ENCODE measurements at places on chromosomes 3 and 15.

DNA sequence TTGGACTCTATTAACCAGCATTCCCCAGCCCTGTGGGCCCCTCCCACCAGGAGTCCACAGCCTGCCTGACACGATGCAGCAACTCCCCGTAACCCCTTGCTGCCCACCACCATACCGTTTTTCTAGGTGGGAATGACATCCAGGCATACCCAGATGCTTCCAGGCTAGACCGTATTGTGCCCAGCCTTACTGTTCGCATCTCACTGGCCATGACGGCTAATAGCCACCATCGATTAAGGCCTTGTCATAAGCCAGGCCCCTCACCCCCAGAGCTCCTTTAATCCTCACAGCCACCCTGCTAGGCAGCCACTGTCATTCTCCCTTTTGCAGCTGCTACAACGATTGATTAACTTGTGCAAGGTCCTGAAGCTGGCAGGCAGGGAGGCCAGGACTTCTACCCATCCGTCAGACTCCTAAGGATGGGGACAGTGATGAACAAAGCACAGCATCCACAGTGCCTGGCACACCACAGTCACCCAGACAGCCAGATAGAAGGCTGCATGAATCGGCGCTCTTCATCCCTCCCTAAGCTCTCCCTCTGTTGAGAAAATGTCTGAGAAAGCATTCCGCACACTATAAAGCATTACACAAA is 60.0 kb upstream of the FLNB start:
- DNase-seq, result no peak

- DNase-seq, result no peak
These were observed 32.6 kb upstream of the ATP11B start for GRCh38 chr3:182760576-182761164.

GRCh38 chr3:66856533-66856932 is 141.6 kb upstream of the KBTBD8 start:
- DNase-seq, result no peak

DNA sequence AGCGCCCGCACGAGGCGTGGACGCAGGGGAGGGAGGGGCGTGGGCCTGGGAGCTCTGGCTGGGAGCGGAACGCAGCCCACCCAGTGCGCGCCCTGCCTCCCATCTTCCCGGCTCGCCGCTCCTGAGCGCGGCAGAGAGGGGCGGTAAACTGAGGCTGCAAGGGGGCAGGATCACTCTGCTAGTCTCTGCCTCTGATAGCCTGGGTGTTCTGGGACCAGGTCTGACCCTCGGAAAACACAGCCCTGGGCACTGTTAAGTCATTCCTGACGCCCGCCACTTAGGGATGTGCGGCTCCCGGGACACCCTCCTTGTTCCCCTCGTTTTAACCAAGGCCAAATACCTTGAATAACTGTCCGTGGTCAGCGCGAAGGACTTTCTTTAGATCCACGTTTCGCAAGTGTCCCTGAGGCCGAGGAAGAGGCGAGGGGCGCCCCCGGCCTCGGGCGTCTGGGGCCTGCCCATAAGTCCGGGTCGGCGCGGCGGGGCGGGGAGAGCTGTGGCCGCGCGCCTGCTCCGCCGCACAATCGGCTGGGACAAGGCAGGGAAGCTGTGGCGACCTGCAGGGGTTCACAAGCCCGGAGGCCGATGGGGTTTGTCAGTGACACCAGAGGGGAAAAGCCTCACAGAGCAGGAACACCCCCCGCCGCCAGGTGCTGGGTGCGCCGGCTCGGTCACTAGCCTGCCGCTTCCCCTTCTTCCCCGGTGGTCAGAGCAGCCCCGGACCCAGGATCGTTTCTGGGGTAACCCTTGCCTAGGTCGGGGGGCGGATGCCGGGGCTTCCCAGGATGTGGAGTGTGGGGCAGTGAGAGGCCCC is 1.5 kb downstream of the ITPKA start:
- DNase-seq, result no peak

DNA sequence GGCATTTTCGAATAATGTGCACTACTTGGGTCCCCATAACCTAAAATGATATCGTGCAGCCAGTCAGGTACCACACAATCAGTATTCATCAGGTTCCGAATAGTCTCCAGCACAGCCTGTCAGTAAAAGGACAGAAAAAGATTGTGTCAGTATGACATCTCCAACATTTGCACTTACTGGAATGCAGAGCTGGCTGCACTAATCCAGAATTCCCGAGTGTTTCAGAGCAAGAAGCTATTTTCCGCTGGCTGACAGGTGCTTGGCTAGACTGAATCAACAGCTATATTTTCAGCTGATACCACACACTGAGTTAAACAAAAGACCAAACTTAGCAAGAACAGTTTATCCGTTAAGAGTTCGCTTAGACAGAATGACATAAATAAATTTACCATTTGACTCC is 68.8 kb downstream of the AQR start:
- no peak for DNase-seq

DNA sequence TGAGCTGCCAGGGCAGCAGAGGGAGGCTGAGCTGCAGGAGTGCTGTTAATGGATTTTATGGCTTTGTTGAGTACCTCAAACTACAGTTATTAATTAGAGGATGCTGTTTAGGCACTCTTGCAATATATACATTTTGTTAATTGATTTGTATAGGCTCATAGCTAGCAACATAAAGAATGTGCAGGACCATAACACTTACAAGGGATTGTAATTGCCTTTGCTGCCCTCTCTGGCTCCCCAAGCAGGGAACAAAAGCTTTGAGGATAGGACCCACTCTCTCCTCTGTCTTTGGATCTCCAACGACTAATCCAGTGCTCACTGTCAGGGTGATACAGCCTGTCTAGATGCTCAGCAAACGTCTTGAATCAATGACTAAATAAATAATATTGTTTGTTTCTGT is 1.2 kb upstream of the CLSTN2 start:
- peak; percentile 61 for DNase-seq

- DNase-seq, result no peak
These were observed 123.2 kb upstream of the FEZF2 start for GRCh38 chr3:62496503-62496902.

DNA sequence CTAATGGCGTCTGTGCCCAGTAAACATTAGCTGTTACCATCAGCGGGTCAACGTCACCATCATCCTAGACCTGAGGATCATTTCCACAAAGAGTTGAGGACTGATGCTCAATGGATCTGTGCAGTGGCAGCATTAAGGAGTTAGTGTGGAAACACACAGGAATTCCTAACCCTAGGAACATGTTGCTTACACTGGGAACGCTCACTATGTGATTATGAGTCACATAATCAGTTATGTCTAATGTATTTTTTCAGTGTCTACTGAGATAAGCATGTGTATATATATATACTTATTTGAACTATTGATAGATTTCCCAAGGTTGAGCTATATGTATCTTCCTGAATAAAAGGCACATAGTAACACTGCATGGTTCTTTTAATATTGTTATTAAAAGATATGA is 19.0 kb downstream of the ARNT2 start:
- no peak for DNase-seq

- no peak for DNase-seq
These were observed 28.2 kb upstream of the GBE1 start for GRCh38 chr3:81789691-81790090.

DNA sequence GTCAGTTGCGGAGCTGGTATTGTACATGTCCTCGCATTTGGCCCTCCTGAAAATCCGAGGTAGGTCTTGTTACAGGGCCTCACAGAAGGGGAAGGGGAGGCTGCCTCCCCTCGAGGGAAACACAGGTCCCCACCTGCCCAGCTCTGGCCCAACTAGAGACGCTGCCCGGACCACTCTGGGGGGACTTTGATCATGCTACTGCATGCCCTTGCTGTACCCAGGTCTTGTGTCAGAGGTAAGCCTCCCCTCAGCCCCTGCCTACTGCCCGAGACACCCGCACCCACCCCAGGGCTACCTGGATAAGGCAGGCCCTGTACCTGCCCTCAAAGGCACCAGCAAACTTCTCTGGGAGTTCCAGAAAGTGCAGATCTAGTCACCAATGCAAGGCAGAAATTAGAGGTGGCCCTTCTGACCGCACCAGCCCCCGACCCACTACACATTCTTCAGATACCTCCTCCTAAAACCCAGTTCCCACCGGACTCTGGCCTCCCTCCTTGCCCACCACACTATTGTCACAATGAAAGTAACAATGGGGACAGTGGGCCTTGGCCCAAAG is 981 bp upstream of the SCAP start:
- no peak for DNase-seq

DNA sequence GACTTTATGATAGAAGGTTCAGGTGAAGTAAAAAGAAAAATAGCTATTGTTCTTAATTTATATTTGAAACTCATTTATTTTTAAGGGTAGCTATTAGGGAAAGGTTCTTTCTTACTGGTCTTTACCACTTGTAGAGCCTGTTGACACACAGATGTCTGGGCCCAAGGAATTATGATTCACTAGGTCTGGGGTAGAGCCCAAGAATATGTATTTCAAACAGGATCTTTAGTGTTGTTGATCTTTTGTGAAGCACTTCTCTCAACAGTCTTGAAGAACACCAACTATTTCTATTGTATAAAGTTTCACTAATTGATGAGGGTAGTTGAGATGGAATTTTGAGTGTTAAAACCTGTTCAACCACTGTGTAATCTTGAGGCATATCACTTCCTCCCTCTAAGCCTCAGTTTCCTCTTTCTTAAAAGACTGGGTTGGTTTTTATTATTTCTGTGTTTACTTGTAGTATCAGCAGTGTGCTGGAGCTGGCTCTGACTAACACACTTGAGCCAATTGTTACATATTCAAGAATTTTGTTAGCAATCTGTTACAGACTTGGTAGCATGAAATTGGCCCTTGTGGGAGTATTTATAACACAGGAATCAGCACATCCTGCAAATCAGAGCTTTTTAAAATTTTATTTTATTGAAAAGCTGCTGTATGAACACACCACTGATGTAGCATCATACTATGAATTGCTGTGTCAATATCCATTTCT is 155.9 kb downstream of the RBMS3 start:
- no peak for DNase-seq

DNA sequence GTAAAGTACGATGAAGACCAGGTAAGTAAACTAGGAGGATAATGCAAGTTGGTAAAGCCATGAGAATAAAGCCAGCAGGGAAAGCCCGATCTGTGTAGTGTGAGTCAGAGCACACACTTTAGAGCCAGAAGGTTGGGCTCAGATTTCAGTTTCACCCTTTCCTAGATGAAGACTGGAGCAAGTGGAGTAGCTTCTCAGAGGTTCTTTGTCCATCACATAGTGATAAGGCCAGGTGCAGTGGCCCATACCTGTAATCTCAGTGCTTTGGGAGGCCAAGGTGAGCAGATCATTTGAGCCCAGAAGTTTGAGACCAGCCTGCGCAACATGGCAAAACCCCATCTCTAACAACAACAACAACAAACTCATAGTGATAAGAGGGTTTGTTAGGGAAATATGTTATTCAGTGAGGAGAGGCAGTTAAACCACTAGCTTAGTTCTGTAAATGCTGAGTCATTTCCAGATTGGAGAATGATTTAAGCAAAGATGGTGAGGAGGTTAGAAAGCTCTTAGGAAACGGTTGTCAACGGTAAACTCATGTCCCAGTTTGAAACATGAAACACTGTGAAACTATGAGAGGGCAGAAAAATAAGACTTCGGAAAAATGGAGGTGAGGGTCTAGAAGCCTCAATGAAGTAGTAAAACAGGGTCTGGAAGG is 39.0 kb downstream of the IL12A start:
- no peak for DNase-seq

DNA sequence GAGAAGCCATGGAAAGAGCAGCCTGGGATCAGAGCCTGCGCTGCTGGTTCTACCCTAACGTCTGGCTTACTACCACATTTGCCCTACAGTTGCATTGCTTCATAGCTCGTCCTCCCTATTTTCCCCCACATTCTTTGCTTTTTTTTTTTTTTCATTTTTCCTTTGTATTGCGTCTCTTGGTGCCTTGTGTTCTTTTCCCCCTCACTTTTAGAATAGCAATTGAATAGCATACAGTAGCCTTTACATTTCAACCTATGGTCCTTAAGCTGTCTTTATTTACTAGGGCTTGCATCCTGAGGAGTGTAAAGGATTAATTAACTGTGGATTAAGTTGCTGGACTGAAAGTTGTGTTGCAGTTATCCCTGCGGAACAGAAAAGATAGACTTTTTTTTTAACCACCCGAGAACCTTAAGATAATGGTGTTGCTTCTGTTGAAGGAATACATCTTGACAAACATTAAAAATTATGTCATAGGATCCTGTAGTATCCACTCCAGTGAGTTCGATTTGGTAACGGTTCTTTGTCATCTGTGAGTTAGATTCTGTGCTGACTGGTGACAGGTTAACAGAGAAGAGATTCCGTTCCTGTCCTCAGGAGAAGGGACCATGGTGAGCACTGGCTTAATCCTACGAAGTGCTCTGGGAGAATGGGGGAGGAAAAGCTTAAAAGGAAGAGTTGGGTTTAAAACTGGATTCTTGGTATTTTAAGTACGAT is 417.4 kb upstream of the NAALADL2 start:
- DNase-seq, result peak; percentile 59

DNA sequence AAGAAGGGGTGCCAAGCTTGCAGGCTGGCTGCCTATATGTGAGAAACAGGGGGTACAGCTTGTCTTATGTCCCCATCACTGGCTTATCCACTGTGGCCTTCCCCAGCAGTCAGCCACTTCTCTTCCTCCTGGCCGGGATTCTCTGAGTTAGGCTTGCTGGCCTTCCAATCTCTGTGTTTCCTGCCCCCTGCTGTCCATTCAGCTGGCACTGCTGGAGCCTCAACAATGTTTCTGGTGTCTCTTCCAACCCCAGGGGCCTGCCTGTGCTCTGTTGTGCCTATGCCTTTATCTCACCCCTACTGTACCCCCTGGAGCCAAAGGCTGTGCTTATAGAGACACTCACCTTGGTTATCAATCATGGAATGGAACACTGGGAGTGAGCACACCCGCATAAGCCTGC is 36.5 kb downstream of the ANAPC13 start:
- peak; percentile 45 for DNase-seq

GRCh38 chr15:88987934-88988671 is 74.9 kb upstream of the MFGE8 start:
- DNase-seq, result no peak

- DNase-seq, result no peak
These were observed 227.9 kb downstream of the PYDC2 start for GRCh38 chr3:191688756-191689433.

DNA sequence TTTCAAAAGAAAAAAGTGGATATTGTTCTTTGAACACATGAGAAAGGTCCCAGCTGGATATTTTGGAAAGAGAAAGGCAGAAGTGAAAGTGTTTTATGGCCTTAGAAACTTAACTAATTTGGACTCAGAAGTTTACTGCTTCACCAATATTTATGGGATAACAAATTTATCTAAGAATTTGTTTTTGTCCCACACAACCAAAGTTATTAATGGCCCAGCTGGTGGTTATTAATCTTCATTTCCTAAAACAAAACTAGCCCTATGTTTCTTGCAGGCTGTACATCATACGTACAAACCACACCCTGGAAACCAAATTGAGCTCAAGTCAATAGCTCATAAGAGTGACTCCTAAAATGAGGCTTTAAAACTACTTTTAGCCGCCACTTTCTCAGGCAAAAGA is 372.9 kb upstream of the LMCD1 start:
- no peak for DNase-seq

GRCh38 chr3:191151653-191152052 is 47.4 kb upstream of the OSTN start:
- DNase-seq, result no peak

DNA sequence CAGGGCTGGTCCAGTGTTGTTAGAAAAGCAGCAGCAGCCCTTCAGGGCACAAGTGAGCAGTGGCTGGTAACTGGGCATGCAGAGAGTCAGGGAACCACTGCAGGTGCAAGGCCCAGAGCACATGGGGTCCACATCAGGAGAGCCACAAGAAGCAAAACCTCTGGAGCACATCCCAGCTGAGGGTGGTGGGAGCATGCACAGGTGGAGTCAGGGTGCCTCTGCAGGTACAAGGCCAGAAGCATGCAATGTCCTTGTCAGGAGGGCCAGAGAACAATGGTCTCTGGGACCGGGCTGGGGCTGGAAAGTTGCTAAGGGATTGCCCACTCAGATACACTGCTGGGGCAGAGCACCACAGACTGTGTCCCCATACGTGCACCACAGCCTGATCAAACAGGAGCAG is 226.1 kb upstream of the UBE2E2 start:
- no peak for DNase-seq
